ENCODE measurements at places on chromosomes 7 and 10.
A peak's percentile ranks its signal among the peaks of the same experiment; 100 is the strongest.

GRCh38 chr7:111089822-111090426 lies 1.0 kb upstream of the LRRN3 start:
- no peak for DNase-seq

DNA sequence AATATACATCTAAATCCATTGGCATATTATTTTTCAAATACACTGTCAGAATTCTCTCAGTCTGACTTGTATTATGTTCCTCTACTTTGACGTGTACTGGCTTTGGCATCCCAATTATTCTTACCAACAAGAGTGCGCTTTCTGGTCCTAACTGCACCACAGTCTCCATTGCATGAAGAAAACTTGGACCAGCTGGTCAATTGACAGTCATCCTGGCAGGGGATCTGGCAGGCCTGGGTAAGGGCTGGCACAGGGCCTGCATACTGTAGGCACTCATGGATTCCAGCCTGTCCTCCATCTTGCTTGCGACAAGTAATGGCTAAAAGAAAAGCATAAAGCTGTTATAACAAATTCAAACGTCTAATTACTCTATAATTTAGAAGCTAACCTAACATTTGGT lies 384.9 kb downstream of the THSD7A start:
- DNase-seq: no peak

GRCh38 chr7:76513817-76514799 lies 3.8 kb downstream of the UPK3B start:
- DNase-seq: no peak

DNA sequence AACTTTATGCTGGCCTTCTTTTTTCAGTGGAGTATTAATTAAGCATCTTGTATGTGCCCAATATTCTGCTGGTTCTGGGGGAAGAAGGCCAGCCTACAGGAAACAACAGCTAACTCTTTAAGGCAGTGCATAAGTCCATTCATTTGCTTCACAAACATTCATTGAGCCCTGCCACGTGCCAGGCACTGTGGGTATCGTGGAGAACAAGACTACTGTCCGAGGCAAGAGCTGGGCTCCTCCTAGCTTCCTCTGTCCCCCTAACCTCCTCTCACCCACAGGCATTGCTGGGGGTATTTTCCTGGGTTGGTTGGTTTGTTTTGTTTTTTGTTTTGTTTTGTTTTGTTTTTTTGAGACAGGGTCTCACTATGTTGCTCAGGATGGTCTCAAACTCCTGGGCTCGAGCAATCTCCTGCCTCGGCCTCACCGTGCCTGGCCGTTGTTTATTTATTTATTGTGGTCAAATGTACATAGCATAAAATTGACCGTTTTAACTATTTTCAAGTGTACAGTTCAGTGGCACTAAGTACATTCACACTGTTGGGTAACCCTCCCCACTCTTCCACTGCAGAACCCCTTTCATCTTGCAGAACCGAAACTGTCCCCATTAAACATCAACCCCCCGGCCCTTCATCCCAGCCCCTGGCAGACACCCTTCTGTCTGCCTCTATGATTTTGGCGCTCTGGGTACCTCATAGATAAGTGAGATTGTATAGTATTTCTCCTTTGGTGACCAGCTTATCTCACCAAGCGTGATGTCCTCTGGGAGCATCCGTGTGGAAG lies 32.6 kb downstream of the CHST3 start:
- peak; percentile 83 for DNase-seq

DNA sequence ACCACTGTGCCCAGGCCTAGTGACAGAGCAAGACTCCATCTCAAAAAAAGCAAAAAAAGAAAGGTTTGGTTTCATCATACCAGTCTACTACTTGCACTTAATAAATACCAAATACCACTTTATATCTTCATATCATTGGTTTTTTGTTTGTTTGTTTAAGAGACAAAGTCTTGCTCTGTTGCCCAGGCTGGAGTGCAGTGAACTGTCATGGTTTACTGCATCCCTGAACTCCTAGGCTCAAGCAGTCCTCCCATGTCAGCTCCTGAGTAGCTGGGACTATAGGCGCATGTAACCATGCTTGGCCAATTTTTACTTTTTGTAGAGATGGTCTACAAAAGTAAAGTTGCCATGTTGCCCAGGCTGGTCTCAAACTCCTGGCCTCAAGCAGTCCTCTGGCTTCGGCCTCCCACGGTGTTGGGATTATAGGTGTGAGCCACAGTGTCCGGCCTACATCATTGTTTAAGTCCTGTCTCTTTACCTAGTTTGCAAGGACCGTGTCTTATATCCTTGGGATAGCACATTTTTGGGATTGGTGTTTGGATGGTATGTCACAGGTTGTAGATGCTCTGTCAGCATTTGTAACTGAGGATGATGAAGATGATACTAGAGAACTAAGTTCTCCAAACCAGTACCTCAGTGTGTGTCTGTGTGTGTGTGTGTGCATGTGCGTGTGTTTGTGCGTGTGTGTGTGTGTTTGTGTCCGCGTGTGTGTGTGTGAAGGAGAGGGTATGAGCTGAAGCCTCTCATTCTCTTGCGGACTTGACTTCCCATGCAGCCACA lies 9.3 kb downstream of the LMTK2 start:
- DNase-seq: no peak

GRCh38 chr10:48794074-48794473 lies 109.4 kb downstream of the WDFY4 start:
- no peak for DNase-seq

DNA sequence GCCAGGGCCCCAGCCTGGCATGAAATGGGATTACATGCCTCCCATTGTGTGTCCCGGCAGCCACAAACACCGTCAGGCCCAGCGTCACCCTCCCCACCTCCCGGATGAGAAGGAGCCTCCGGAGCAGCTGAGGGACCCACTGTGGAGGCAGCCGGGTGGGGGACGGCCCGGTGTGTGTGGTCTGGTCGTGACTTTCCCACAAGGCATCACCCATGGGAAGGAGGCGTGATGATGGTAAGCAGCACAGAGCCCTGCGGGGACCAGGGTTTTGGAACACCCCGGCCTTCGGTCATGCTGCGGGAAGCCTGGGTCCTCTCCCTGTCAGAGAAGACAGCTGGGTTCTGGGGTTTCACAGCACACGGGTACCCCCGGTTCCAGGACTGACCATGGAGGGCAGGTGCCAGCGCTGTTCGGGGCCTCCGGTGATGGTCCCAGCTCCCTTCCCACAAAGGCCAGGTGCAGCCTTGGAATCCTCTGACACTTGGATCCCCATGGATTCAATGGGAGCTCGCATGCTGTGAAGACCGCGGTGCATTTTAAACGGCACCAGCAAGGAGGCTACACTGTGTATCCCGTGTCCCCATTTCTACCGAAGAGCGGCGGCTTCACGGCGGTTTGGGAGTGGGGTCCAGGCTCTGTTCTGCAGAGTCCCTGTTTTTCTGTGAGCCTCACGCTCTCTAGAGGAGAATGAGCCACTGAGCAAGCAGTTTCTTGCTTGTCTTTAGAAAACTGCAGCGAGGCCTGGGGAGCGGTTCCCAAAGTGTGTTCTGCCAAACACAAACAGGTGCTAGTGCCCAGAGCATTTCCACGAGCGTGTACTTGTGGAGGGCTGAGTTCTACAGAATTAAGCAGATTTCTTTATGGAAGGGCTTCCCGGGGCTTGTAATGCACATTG lies 336.0 kb downstream of the ADARB2 start:
- DNase-seq: peak; percentile 16

GRCh38 chr10:95536017-95536416 lies 25.2 kb downstream of the SORBS1 start:
- no peak for DNase-seq

GRCh38 chr10:120205368-120206018 lies 251.5 kb upstream of the PLPP4 start:
- DNase-seq: no peak

- DNase-seq: no peak
These were observed 672.5 kb upstream of the ANKRD30A start for GRCh38 chr10:36452851-36453250.

GRCh38 chr10:100522107-100522801 lies 2.6 kb upstream of the SEC31B start:
- no peak for DNase-seq

- no peak for DNase-seq
These were observed 78.7 kb downstream of the ATXN7L1 start for GRCh38 chr7:105797652-105798051.

Measured in head of caudate nucleus (tissue), 42 donors.